ENCODE measurements at places on chromosomes 1 and 21.

DNA sequence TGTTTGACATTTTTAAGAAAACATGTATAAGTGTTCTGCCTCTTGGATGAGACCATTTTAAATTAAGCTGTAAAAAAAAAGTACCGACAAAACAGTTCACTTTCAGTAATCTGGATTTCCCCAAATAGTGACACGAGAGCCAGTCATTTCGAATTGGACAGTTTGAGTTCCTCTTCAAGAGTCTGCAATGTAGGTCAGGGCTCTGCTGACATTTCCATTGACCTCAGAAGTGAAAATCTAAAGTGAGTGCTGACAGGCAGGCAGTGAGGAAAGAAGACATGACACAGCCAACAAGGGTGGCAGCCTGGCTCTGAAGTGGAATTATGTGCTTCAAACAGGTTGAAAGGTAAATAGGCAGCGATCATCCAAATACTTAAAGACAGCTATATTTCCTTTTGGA lies at the start of gene IL23R:
Gene IL23R (plus strand): TSS at position 259 of the 400 bp plus-strand sequence. CDS start 1,667 bp downstream, outside the sequence.
- DNase-seq: no peak

GRCh38 chr21:31220575-31220974 lies 123.5 kb downstream of the TIAM1 start:
- no peak for DNase-seq

DNA sequence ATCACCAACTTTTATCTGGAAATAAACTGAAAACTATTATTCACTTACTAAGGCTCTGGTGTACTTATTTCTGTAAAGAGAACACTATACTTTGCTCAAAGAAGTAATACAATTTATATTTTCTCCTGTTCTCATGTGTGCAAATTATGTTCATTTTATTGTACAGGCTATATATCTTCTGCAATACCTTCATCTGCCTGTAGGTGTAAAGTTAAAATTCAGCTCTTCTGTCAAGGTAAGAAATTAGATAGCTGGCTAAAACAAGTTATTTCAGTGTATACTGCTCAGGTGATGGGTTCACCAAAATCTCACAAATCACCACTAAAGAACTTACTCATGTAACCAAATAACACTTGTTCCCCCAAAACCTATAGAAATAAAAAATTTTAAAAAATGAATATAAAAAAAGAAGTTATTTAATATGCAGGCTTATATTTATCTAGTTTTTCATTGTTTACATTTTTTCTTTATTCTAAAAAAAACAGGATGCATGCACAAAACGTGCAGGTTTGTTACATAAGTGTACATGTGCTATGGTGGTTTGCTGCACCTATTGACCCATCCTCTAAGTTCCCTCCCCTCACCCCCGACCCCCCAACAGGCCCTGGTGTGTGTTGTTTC lies 81.5 kb downstream of the PTGER3 start:
- DNase-seq: no peak

DNA sequence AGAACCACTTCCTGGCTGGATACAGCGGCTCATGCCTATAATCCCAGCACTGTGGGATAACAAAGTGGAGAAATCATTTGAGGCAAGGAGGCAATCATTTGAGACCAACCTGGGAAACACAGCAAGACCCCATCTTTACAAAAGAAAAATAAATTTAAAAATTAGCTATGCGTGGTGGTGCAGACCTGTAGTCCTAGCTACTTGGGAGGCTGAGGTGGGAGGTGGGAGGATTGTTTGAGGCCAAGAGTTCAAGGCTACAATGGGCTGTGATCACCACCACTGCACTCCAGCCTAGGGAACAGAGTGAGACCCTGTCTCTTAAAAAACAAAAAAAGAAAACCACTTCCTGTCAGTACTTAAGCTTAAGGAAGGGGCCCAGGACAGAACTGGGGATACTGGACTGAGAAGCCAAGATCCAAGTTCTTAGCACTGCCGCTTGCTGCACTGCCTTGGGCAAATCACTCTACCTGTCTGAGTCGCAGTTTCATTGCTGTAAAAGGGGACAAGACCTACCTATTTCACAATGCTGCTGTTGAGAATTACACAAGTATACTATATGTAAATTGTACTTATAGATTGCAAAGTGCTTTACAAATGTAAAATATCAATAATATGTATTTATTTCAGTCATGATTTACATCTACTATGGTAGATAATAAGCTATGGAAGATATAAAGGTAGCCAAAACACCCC lies 154.9 kb downstream of the RERE start:
- no peak for DNase-seq

- no peak for DNase-seq
These were observed 776 bp downstream of the ITSN1 start for GRCh38 chr21:33642896-33643657.

DNA sequence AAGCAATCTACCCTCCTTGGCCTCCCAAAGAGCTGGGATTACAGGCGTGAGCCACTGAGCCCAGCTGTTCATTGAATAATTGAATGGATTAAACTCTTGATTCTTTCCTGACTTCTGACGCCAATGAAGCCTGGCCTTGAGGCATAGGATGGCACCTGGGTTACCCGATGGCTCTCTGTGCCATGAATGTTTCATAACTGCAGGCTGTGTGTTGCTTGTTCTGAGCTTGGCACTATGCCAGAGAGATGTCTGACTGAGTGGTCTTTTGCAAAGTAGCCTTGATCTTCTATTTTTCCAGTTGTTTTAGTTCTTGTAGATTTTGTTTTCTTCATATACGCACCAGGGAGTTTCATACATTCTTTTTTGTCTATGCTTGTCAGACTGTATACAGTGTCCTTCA lies 38.5 kb upstream of the AK4 start:
- no peak for DNase-seq

DNA sequence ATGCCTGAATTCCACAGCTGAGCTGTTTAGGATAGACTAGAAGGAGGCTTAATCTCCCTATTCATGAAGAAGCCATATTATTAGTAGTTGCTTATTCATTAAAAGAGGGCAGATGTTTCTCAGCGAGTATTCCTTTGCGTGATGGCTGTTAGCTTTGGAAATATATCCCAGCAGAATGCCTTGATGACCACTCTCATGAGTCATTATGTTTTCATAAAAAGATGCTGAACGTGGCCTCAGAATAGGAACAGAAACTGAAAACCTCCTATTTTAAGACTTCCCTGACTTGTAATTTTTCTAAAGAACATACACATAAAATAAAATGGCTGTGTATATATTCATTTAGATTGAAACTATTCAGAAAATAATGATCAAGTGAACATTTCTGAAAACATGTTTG lies 9.6 kb upstream of the PLA2G4A start:
- no peak for DNase-seq

DNA sequence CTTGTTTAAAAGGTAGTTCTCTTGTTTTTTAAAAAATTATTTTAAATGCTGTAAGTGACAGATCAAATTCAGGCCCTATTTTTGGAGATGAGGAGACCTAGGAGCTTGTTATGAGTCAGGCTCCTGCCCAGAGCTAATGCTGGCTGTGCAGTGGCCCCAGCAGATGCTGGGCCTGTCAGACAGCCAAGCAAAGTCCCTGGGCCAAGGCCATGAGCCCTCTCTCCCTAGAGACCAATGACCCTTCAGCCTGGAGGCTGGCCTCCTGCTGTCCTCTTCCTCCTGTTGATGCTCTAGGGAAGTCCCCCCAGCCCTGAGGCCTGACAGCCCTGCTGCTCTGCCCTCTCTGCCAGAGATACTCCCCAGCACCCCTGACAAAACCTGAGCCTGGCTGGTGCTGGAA lies 128.1 kb upstream of the CTTNBP2NL start:
- DNase-seq: no peak

GRCh38 chr1:175341631-175342429 lies 149.3 kb upstream of the KIAA0040 start:
- DNase-seq: no peak

- DNase-seq: no peak
These were observed 209.9 kb upstream of the SGIP1 start for GRCh38 chr1:66323958-66324625.

GRCh38 chr1:24764848-24765247 lies 19.6 kb downstream of the CLIC4 start:
- DNase-seq: no peak

DNA sequence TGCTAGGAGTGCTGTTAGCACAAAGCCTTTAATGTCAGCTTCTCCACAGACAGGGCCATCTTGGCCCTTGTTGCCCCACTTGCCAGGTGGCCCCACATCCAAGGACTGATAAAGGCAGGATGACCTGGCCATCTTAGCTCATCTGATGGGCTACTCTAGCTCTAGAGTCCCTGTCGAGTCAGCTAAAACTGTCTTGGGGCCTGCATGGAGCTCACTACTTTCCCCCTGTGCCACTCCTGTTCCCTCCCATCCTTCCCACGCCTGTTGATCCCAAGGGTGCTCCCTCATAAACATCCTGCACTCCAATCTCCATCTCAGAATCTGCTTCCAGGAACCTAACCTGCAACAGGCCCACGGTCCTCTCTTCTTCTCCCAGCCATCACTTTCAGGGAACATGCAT lies 652 bp upstream of the GPX7 start:
- no peak for DNase-seq

- no peak for DNase-seq
These were observed 51.6 kb downstream of the TRMT1L start for GRCh38 chr1:185105121-185105520.

DNA sequence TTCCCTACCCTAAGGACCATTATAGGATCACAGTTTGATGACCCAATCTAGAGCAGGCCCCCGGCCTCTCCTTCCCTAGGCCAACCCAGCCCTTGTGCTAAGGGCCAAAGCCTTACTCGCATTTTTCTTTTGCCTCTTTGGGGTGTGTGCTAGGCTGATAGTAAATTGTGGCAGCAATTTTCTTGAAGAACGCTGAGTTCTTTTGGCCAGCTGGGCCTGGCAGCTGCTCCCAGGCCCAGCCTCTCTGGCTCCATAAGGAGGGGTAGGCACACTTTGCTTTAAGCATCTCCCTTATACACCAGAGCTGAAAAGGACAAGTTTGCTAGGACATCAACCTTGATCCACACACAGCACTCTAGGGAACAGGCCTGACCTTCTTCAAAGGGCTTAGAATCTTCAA lies 4.2 kb downstream of the OLFML2B start:
- DNase-seq: no peak

- DNase-seq: no peak
These were observed 64.8 kb upstream of the ATP5PO start for GRCh38 chr21:33980276-33980916.

- DNase-seq: no peak
These were observed 57.9 kb downstream of the RASAL2 start for GRCh38 chr1:178151831-178152230.

DNA sequence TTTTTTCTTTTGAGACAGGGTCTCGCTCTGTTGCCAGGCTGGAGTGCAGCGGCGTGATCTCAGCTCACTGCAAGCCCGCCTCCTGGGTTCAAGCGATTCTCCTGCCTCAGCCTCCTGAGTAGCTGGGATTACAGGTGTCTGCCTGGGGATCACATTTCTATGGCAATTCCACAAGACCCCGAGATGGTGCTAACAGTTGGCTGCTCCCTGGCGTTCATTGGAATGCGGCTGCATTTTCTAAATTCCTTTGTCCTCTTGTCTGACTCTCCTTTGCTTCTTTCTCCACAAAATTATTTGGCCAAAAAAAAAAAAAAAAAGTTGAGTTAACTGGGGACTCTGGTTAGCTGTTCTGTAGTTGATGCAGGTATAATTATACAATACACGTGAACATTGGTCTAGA lies 176.4 kb downstream of the ETS2 start:
- DNase-seq: no peak

- no peak for DNase-seq
These were observed 125.2 kb upstream of the PTBP2 start for GRCh38 chr1:96596226-96596922.

DNA sequence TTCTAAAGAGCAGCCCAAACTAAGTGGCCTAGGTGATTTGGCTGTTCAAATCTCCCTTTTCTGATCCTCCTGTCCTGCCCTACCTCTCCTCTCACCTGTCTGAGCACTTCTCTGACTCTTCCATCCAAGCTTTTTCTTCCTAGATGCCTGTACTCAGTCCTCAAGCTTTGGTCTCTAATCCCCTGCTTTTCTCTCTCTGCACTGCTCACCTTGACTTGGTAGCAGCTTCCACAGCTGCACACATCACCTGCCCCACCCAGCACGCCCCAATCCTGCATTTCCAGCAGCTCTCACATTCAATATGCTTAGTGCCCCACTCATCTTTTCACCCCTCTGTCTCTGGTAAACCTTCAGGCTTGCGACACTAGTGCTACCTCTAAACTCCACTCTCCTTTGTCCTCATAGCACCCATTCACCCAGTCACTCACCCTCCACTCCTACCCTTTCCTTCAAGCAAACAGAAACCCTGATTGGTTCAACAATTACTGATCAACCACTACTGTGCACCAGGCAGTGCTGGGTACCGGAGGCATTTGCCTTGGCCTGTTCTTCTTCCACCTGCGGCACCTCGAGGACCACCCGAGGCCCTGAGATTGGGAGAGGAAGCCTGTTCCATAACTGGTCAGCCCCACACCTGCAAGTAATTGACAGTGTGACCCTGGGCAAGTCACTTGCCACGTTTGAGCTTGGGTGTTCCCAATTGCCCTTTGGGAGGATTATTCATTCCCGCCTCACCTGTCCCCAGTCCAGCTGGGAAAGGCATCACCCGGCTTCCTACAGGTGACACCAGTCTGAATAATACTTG lies 136.1 kb upstream of the EDN2 start:
- no peak for DNase-seq

GRCh38 chr1:10046356-10047085 lies 13.8 kb downstream of the UBE4B start:
- no peak for DNase-seq

GRCh38 chr1:158952416-158952815 lies 21.1 kb downstream of the PYHIN1 start:
- DNase-seq: no peak

DNA sequence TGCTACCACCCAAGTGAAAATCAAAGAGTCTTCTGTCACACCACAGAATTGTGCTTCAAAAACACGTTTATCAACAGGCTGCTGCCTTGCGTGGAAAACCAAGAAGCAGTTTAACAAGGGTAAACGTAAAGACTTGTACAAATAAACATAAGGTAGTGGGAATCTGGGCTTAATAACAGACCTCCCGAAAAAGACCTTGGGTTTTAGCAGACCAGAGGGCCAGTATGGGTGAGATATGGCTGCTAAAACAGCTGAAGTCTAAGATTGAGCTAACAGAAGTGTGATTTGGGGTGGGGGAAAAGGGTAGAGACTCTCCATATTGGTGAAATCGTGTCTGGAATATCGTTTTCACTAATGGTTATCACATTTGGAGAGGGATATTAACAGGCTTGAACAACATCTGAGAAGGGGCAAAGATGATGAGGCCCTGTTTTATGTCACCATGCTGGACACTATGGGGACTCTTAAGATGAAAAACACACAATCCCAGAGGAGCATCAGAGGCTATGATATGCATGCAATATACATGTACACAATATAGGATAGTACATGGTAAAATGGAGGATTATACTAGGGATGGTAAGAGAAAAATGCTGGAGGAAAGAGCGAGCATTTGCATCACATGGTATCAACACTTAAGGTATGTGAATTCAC lies 1.4 kb downstream of the MOV10 start:
- DNase-seq: no peak

Data from NCI-H2081 (cell line).